T-cell (primary cell): ENCODE measurements at places on chromosomes 6 and 20.

DNA sequence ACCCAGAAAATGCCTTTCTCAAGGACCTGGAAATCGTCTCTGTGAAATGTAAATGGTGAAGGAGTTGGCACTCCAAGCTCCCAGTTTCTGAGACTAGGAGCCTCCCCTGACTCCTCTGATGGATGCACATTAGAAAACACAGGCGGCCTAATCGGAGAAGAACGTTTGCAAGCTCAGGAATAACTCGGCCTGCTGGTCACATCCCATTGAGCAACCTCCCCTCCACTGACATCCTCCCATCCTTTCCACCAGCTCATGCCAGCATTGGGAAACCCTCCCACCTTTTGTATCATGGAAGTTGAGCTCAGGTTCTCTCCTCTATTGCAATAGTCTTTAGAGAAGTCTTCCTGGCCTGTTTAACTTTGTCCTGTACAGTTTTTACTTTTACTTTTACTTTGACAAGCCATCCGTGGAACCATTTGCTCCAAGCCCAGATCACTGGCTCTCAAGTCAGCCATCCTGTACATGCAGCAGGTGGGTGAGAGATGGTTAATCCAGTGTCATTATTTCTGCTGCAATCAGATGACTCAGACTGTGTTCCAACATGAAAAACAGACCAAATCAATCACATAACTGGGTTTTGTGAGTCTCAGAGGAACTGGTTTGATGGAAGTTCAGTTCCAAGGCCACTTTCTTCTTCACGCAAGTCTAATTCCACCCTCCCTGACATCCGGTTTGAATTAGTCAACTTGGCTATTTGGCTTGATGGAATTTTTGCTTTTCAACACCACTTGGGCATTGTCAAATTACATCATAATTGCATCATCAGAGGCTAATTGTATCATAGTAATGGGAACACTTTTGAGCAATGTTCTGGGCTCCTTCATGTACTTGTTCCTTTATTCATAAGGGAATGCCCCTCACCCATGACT lies 619.4 kb upstream of the CDH4 start:
- no peak for DNase-seq

GRCh38 chr6:70489364-70489763 lies 76.1 kb downstream of the FAM135A start:
- DNase-seq = no peak

DNA sequence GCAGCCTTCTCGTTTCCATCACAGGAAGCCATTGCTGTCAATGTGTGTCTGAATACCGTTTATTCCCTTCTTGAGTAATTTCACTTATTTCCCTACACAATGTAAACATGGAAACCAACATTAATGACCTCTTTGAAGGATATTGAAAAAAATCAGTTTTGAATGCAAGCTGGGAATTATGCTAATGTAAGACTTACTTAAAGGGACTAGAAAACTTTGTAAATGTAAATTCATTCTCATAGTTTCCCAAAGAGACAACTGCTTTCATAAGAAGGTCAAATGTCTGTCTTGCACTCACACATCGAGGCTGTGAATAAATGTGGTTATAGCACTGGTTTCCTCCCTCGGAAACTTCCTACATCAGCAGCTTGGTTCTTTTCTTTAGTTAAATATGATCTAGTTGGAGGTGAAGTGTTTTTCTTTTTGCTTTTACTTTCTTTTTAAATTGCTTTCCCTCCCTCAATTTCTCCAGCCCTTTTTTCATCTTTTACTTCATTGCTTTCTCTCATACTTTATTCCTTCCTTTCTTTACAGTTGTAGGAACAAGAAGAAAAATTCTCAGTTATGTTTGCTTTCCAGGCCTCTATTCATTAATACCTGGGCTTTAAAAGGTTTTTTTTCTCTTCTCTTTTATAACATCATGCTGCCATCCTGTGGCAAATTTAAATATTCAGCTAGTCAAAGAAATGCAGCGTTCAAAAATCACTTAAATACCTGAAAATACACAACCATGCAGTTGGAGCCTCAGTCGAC lies 108.3 kb downstream of the TNFAIP3 start:
- no peak for DNase-seq

DNA sequence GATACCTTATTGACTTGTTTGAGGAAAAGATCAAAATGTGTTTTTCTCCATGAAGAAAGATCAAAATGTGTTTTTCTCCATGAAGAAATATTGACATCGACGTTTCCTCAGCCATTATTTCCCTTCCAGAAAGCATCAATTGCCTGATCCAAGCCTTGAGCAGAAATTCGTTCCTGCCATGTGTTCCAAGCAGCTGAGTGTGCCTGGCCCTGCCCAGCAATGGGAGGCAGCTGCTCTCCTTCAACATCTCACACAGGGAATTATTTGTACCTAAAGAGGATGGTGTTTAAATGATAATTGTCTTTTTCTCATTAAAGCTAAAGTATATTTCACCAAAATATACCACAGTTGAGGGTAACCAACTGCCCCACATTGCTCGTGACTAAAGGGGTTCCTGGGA lies 7.8 kb upstream of the DUSP22 start:
- no peak for DNase-seq

GRCh38 chr6:3712827-3713665 lies 38.5 kb downstream of the PXDC1 start:
- no peak for DNase-seq

DNA sequence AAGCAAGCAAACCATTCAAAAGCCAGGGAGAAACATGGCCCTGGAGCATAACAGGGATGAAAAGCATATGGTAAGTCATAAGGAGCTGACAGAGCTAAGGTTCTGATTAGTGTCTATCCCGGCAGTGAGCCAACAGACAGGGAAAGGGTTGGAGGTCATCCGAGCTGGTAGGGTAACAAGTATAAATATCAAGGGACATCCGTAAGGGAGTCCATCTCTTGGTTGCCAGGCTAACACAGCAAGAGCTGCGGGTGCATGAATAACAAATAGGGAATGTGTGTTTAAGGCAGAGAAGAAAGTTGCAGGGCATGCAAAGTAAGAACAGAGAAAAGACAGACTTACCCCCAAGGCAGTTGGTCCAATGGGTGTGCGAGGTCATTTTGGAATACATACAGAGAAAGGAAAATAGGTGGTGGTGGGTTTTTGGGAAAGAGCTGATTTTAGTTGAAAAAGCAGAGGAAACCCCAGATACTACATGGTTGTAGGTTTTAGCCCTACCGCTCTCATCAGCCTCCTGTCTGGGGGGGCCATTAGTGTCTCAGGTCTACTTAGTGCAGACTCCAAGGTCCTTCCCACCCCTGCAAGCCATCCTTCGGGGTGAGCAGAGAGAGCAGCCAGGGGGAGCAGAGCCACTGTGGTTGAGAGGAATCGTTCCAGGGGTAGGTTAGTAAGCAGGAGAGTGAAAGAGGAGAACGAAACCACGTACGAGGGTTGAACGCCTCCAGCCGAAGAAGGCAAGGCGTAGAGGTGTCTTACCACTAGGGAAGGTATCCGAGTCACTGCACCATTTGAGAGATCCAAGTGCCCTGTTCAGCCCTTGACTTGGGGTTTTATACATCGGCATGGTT lies at the start of gene ERVFRD-1:
TSS of gene ERVFRD-1 (minus strand) at position 805 of the 848 bp plus-strand sequence. CDS start 6,415 bp downstream, outside the sequence.
- no peak for DNase-seq

GRCh38 chr6:145119081-145119480 lies 616.2 kb downstream of the EPM2A start:
- no peak for DNase-seq

- no peak for DNase-seq
Observed at GRCh38 chr6:107555449-107555848, 65.5 kb downstream of the SOBP start.

DNA sequence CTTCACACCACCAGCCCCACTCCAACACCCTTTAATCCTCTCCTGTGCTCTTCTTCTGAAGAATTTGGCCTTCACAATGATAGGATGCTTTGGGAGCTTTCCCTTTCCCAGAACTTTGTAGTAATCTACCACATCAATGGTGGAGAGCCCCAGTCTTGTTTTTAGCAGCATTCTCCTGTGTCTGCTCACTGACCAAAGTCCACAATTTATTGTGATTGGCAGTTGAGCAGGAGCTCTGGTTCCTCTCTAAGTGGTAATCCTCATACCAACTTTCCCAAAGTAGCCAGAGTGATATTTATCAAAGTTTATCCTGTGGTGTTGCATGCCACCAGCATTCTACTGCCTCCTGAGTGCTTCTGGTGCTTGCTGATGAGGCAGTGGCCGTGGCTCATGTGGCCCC lies 29.0 kb upstream of the OPN5 start:
- no peak for DNase-seq

DNA sequence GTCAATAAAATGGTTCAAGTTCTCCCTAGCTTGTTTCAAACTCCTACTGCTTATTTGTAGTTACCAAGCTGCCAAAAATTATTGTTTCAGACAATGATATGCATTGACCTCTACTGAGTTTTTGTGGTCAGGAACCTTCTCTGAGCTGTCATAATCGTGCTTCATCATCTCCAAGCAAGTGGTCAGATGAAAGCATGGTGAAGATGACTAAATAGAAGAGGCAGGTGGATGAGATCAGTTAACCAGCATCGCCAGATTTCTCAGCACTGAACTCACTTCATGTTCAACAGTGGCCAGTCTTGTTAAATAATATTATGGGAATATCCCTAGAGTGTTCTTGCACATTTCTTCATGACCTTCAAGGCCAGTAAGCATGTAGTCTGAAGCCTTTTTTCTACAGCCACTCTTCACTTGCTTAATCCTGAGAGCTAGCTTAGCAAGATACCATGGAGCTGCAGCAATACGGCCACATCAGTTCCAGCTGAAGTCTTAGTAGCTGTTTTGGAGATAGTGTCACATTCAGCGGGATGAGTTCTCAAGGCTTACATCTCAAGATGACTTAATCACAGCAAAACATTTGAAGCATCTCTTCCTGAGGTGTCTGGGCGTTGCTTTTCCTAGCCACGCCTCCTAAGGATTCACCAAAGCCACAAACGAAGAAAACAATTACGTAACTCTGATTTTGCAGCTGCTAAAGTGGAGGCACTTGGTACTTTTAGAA lies 101.6 kb upstream of the TMEM30A start:
- no peak for DNase-seq

- no peak for DNase-seq
Observed at GRCh38 chr6:30219244-30219643, 6.0 kb upstream of the TRIM26 start.

GRCh38 chr6:38847497-38847896 lies 132.4 kb downstream of the DNAH8 start:
- no peak for DNase-seq

GRCh38 chr6:35359744-35360348 lies 17.5 kb downstream of the PPARD start:
- DNase-seq = no peak

GRCh38 chr6:17719323-17720041 lies 12.8 kb upstream of the NUP153 start:
- DNase-seq = no peak

GRCh38 chr20:43666376-43667328 lies at the start of gene MYBL2:
Gene MYBL2, plus strand, starts transcription at chr20:43667114. Its CDS starts 170 bp downstream, at chr20:43667284.
- peak; percentile 42 for DNase-seq

DNA sequence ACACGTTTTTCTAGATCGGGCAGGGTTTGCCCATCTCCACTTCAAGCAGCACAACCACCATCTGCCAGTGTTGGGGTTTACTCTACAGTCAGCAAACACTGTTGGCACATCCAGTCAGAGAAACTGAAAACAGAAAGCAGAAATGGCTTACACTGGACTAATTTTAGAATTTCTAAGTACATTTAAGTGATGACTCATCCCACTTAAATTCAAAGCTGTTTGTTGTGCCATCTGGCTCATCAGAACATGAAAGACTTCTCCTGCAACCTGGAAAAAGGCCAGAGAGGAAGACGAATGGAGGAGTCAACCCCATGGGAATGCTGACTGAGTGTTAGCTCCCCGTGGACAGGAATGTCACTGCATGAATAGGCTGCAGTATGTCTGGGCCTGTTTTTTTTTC lies 21.8 kb downstream of the FAM209B start:
- DNase-seq = no peak

- no peak for DNase-seq
Observed at GRCh38 chr20:52937591-52938100, 34.5 kb upstream of the TSHZ2 start.

DNA sequence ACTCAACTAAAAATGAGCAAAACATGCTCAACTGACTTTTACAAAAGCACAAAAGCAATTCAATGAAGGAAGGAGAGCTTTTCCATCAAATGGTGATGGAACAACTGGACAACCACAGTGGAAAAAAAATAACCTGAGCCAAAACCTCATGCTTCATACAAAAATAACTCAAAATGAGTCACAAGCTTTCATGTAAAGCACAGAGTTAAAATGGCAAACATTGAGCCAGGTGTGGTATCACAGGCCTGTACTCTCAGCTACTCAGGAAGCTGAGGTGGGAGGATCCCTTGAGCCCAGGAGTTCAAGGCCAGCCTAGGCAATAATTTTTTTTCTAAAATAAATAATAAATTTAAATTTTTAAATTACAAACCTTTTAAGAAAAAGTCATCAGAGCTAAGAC lies 18.4 kb upstream of the HLA-G start:
- no peak for DNase-seq

- no peak for DNase-seq
Observed at GRCh38 chr6:12343440-12344162, 53.4 kb downstream of the EDN1 start.

DNA sequence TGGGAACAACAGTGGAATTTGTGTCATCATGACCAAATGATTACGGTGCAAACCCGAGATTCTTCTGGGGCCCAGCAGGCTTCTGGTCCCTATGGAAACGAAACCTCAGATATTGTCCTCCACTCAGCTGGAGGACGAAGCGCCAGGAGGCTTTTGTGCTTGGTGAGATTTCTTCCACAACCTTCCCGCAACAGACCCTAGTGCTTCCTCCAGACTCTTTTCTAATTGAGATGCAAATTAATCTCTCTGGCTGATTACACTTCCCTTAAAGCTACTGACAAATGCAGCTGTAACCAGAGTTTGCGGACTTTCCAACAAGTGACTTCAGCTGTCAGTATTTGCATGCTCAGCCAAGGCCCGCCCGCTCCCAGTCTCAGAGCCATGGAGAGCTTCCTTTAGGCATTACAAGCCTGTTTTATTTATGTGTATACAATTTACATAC lies 96.0 kb downstream of the INSM1 start:
- DNase-seq = no peak

DNA sequence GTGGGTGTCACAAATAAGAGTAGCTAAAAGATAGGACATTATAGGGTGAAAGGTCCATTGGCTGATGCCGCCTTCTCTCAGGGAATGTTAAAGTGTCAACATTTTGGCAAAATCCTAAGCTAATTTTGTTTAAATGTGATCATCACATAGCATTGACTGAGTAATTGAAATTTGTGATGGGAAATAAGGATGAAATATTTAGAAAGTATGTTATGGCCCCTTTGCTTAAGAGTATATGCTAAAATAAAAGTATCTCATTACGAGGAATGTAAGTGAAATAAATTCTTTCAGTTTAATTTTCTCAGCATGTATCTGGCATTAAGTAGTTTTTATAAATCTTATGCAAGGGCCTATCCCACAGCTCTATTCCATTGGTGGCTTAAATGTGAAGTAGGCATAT lies 229.2 kb downstream of the PRL start:
- DNase-seq = no peak
